H1 (cell line): ENCODE measurements at places on chromosomes 7 and 10.

DNA sequence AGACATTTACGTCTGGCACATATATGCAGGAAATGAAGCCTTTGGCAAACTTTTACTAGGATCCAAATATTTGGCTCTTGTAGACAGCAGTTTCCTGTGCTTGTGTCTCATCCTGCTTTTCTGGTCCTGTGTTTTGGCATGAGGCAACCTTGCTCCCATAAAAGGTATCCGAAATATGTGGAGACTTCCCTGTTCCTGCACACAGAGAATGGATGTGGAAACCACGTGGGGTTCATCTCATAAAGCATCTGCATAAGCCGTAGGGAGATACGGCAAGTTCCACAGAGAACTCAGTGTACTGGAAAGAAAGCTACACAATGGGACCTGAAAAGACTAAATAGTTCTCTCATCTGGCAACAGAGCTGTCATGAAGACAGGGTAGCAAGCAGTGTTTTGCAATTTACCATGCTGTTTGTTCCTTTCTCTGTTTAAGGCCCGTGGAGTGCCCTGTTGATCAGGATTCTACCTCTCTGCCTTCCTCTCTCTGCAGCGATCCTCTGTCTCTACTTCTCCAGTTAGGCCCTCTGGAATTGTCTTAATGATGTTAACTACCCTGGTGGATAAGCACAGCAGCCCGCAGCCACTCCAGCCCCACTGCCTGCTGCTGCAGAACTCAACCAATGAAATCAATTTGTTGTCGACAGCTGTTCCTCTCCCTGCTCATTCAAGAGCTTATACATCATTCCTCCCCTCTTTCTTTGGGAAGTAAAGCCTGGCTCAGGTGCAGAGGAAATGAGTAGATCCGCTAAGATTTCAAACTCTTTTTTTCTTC, 293.6 kb downstream of the CSTF2T start:
- no peak for DNase-seq

- no peak for DNase-seq
These were observed 88.2 kb downstream of the ELFN1 start for GRCh38 chr7:1758028-1758858.

- no peak for DNase-seq
These were observed 302.7 kb downstream of the SUGCT start for GRCh38 chr7:40437498-40437897.

DNA sequence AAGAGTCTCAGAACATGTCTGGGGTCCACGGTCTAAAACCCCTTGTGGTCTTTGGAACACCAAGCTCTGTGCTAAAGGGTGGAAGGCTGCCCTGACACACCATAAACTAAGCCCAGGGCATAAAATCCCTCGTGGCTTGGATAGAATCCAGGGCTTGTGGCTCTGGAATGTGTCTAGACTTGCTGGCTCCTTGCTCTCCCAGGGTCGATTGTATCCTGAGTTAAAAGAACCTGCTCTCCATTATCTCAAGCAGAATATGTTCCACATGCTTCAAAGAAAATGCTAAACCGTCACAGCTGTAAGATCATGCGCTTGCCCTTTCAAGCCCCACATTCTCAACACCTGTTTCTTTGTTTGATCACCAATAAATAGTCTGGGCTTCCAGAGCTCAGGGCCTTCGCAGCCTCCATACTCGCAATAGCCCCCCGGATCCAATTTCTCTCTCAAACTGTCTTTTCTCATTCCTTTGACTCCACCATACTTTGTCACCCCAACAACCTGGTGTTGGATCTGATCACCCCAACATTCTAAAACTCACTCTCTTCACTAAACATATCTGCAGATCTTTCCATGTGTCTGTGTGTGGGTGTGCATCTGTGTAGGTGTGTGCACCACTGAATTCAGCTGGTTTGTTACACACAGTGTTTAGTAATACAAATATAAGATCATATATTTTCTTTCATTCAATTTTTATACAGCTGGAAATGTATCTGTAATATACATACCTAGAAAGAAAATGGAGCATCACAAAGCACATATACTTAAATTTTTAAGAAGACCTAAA, 238.5 kb downstream of the ZMYND11 start:
- no peak for DNase-seq

DNA sequence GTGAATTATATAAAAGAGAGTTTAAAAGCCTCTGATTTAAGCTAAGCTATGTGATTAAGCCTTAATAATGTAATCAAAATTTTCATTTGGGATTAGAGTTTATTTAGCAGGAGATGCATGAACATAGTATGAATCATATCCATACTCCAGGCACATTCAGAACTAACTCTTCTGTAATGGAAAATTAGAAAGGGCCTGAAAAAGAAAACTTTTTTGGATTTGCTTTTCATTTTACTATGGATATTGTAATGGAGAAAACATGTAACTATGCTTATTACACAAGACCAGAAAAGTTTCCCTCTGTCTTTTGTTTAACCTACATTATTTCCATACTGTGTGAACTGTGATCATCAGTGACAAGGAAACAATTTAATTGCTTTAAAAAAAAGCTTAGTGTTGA, 22.0 kb downstream of the TES start:
- no peak for DNase-seq

DNA sequence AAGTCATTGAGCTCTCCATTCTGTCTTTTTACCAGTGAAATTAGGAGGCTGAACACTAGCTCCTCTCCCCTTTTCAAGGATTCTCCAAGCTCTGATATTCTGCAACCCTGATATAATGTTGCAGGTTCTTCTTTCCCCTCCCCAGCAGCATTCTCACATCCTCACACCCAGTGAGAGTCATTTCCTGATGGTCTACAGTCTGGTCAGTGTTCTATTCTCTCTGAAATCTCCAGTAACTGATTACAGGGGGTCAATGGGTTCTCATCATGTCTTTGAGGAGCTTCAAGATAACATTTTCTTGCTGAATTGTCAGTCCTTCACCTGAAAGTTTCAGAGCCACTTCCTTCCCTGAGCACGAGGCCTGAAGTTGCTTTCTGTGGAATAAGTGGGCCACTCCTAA, 299.4 kb downstream of the PTEN start:
- no peak for DNase-seq

DNA sequence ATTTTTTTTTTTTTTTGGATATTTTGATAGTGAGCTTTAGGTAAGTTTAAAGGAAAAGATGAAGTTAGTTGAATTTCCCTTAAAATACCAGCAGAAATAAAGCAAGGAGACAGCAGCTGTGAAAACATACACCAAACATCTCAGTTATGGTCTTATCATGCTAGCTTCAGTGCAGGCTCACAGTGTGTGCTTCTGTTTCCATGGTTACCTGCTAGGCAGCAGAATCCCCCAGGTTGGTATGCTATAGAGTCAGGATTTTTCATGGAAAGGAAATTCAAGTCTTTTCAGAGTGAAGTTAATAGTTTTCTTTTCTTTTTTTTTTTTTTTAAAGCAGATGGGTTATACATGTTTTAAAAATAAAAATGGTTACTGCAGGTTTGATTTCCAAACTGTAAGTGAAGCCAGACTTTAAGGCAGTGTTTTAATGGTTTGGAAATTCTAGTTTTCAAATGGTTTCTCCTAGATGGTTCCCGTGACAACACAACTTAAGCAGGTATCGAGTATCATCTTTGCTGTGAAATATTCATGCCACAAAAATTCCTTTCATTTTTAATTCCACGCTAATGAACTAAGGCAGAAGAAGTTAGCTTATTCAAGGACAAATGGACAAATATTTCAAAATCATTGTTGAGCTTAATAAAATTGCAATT, 230.9 kb downstream of the BICC1 start:
- no peak for DNase-seq

GRCh38 chr10:104641937-104642657, 1.0 kb downstream of the SORCS3 start:
- DNase-seq: no peak

GRCh38 chr7:121595758-121596696, 199.9 kb upstream of the FAM3C start:
- DNase-seq: no peak

DNA sequence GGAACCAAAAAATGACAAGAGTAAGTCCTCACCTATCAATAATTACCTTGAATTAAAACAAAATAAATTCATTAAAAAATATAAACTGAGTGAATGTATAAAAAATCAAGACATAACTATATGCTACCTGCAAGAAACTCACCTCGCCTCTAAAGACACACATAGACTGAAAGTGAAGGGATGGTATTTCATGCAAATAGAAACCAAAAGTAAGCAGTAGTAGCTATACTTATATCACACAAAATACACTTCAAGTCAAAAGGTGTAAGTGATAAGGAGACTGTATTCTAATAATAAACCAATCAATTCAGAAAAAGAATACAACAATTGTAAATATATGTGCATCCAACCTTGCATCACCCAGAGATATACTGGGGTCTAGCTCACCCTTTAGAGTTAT, 332.6 kb downstream of the SH2D4B start:
- no peak for DNase-seq

DNA sequence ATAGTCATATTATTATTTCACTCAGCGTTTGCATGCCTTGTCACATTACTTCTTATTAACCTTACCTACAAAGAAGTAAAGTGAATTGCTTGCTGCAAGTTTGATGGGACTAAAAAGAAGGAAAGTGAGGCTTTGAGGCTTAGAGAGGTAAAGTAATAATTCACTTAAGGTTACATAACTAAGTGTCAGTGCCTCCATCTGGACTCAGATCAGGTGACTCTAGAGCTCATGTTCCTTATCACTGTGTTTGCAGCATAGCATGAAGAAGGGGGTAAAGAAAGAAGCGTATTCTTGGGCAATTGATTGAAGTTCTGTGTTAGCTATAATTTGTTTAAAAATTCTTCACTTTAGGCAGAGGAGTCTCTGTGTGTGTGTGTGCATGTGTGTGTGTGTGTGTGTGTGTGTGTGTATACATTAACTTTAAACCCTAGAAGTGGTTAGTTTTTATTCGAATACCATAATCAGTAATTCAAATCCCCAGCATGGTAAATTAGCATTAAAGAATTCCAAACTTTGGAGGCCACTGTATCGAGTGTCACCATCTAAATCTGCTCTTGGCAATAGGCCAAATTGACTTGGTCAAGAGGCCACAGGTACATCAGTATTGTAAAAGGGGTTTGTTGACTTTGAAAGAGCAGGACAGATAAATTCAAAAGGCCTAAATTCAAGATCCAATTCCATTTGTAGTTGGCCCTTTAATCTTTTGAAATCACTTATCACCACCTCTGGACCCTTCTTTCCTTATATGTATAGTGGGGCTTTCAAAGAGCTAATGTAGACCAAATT, 2.2 kb upstream of the PON3 start:
- no peak for DNase-seq

GRCh38 chr7:148211740-148212151, 378.8 kb upstream of the C7orf33 start:
- DNase-seq: no peak

GRCh38 chr7:2873686-2874551, 29.8 kb upstream of the GNA12 start:
- no peak for DNase-seq

DNA sequence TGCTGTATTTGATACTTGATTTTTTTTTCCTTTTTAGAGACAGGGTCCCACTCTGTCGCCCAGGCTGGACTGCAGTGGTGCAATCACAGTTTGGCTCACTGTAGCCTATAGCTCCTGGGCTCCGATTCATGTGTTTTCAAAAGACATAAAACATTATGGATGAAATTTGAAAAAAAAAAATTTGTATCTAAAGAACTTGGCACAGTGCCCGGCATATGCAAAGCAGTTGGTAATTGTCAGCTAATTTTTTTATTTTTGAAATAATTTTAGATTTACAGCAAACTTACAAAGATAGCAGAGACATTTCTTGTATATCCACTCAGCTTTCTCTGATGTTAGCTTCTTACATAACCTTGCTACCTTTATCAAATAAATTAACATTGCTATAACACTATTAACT, 20.3 kb upstream of the SAMD8 start:
- no peak for DNase-seq

DNA sequence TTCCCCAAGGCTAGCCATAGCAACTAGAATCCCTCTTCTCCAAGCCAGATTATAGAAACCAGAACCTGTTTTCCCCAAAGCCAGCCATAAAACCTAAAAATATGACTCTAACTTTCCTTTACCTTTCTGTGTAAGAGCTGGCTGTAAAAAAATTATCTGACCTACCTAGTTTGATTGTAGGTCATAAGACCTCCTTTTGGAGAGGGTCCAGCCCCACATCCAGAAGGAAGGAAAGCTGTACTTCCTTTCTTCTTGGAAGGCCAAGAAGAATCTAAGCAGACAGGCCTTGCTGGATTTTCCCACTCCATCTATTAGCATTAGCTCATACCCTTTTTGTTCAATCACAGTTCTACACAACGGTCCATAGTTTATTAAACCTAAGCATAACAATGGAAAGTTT, 1006.3 kb downstream of the SORCS3 start:
- no peak for DNase-seq

DNA sequence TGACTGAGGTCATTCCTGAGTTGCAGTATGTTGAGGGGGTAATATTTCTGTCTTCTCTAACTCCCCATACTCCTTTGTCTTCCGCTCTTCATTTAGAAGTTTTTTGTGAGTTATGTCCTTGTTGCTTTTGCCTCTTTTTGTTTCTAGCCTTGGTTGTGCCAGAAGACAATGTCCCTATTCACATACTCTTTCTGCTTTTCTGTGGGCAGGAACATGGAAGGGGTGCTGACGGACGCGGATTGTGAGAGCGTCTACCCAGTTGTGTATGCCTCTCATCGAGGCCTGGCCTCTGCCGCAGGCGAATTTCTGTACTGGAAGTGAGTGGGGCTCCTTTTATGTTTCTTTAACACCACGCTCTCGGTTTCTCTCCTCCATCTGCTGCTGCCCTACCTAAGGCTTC, 20.5 kb downstream of the STAG3 start:
- DNase-seq: no peak

DNA sequence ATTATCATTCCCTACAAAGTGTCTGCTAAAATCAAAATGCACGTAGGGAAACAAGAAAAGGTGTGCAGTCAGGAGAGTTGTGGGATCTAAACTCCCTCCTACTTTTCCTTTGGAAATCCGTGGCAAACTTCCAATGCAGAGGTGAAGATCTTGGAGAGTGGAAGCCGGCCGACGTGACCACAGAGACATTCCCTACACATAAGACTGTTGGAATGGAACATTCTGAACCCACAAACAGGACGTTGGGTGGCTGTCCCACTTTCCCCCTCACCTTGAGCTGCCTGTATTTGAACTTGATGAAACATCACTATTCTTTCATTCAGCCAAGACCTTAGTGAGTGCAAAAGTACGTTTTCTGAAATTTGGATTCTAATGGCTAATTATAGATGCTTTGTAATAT, 65.9 kb downstream of the PRKCQ start:
- DNase-seq: no peak

DNA sequence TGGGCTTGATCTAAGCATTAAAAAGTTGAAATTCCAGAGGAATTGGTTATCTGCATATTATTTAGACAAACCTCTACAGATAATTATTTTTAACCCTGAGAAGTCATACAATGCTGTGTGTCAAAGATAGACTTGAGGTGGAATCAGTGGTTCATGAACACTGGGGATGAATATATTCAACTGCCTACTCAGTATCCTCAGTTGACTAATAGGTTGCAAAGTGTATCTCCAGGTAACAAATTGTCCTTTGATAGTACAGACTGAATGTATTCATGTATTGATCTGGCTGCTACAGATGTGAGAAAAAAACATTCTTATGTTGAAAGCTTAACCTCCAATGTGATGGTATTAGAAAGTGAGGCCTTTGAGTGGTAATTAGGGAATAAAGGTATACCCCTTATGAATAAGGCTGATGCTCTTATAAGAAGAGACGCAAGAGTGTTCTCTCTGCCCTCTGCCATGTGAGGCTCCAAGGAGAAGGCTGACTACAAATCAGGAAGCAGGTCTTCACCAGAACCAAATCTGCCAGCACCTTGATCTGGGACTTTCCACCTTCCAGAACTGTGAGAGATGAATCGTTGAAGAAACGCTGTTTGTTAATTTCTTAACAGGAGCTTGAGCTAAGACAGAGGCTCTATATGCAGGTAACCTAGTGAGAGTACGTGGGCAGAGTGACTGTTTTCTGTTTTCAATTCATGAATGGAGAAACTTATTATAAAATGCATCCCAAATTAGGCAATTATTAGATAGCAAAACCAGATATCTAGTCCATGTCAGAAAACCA, 7.5 kb downstream of the MRPL32 start:
- no peak for DNase-seq
